ENCODE measurements at places on chromosomes 2 and 18. TPM values are rescaled to one million over a fixed set of nuclear protein-coding genes. Genes with fewer than 3 reads are reported as not detected.

- H3K4me1 ChIP-seq, result no peaks in the 10 kb centered on the region
- no peak overlapping the region for H3K27ac ChIP-seq
- no peaks in the 10 kb centered on the region for H3K27me3 ChIP-seq
- no peak overlapping the region for H3K4me3 ChIP-seq
- no peak for DNase-seq
- H3K36me3 ChIP-seq, result no peaks in the 10 kb centered on the region
These were observed 455.8 kb downstream of the SETBP1 start for GRCh38 chr18:45136381-45137086.

- H3K4me3 ChIP-seq, result peak overlapping the region; percentile 94
- peaks cover 4% of the 10 kb centered on the region for H3K36me3 ChIP-seq
- DNase-seq, result no peak
- peaks cover 6% of the 10 kb centered on the region for H3K27me3 ChIP-seq
- H3K4me1 ChIP-seq, result peaks cover 26% of the 10 kb centered on the region
- H3K27ac ChIP-seq, result no peak overlapping the region
These were observed 1.6 kb upstream of the NFE2L2 start for GRCh38 chr2:177265824-177266817.

GRCh38 chr2:25386971-25387875, 45.5 kb upstream of the DNMT3A start:
- peak overlapping the region; percentile 2 for H3K4me3 ChIP-seq
- no peaks in the 10 kb centered on the region for H3K4me1 ChIP-seq
- no peaks in the 10 kb centered on the region for H3K36me3 ChIP-seq
- H3K27ac ChIP-seq, result no peak overlapping the region
- no peak for DNase-seq

GRCh38 chr2:233244818-233245217, 6.7 kb upstream of the ATG16L1 start:
- H3K27me3 ChIP-seq, result no peaks in the 10 kb centered on the region
- no peak overlapping the region for H3K27ac ChIP-seq
- H3K36me3 ChIP-seq, result no peaks in the 10 kb centered on the region
- peaks cover 11% of the 10 kb centered on the region for H3K4me1 ChIP-seq

CRACDL gene
- 3.3 TPM for total RNA-seq

SPP2 gene
- not detected for total RNA-seq

- no peak overlapping the region for H3K4me3 ChIP-seq
- peaks cover 2% of the 10 kb centered on the region for H3K27me3 ChIP-seq
- H3K27ac ChIP-seq, result peak overlapping the region; percentile 67
- peaks cover 11% of the 10 kb centered on the region for H3K4me1 ChIP-seq
These were observed 61.0 kb downstream of the CACNB4 start for GRCh38 chr2:152037743-152038435.

DNA sequence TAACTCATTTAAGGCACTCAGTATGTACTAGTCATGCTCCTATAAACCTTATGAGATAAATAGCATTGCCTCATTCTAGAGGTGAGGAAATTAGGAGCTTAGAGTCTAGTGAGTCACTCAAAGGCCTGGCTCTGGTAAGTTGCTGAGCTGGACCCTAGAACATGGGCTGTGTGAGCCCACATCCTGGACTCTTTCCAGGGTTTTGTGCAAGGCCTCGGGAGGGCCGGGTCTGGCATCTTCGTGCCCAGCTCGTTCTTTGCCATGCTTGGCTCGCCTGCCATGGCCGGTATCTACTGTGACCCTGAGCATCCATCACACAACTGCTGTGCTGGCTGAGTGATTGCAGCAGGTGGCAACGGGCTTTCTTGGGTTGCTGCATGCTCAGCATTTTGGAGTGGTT, 168.0 kb downstream of the LPIN1 start:
- no peak for DNase-seq
- H3K4me3 ChIP-seq, result no peak overlapping the region
- no peaks in the 10 kb centered on the region for H3K27me3 ChIP-seq
- H3K36me3 ChIP-seq, result no peaks in the 10 kb centered on the region

DNA sequence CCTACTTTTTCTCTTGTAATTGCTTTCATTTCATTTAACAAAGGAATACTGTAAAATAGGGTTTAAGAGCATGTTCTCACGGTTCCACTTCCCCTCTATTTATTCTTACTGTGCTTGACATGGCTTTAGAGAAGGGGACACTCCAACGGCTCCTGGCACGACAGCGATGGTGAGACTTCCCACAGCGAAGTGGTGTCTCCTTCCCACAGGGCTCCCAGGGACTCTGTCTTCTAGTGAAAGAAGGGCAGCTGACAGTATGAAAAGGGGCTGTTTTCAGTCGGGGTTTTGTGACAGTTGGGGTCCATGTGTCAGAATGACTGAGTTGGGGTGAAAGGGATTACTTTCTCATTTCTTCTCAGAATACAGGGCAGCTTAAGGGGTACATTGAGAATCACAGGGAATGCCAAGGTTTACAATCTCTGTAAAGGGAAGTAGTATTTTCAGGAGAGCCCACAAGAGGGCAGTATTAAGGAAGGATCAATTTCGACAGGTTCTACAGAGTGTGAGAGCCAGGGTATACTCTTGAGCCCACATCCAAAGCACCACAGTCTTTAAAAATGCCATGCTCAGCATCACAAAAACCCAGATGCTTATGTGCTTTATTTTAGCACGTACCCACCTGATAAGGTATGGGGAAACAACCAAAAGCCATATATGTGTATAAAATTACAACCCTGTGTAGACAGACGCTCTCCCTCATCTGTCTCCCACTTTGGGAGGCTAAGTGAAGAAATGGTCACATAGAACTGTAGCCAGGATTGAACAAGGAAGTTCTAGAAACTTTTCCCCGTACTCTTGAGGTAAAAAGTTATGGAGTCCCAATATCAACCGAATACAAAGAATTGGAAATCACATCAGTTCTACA, 31.3 kb upstream of the RAPGEF4 start:
- DNase-seq, result peak; percentile 49
- H3K4me3 ChIP-seq, result no peak overlapping the region
- H3K27me3 ChIP-seq, result peaks cover 5% of the 10 kb centered on the region

DNA sequence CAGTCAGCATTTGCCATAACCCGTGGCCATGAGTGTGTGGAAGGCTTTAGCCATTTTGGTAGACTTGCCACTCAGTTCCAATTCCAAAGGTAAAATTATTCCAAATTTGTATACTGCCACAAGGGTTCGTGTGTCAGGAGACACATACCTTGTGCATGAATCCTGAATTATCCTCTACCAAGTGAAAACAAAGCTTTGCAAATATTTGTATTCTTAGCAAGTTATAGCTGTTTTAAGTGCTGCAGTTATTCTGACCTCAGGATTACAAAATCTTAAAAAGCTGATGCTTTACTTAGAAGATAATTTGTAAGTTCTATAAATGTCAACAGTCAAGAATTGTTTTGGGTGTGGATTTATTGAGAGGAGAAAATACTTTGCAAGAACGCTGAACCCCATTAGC, 100.6 kb downstream of the ANTXR1 start:
- H3K4me3 ChIP-seq, result no peak overlapping the region
- no peak overlapping the region for H3K27ac ChIP-seq
- H3K27me3 ChIP-seq, result no peaks in the 10 kb centered on the region
- DNase-seq, result no peak
- no peaks in the 10 kb centered on the region for H3K4me1 ChIP-seq

ABCB11 gene
- 1.9 TPM for total RNA-seq

SLC14A1 gene
- total RNA-seq, result 0.36 TPM

PAIP2B gene
- 2.9 TPM for total RNA-seq
